Colonic mucosa (tissue), 4 donors: ENCODE measurements at places on chromosomes 16 and 17. TPM values are rescaled to one million over a fixed set of nuclear protein-coding genes. Genes with fewer than 3 reads are reported as not detected.

- no peaks in the 10 kb centered on the region for H3K4me1 ChIP-seq
- H3K27me3 ChIP-seq = no peaks in the 10 kb centered on the region
- no peak overlapping the region for H3K27ac ChIP-seq
- H3K36me3 ChIP-seq = peaks cover 2% of the 10 kb centered on the region
Measured at GRCh38 chr16:88584676-88585075, 14.5 kb downstream of the ZC3H18 start.

GRCh38 chr16:82629441-82630027 is 2.8 kb downstream of the CDH13 start:
- H3K27ac ChIP-seq = no peak overlapping the region
- H3K27me3 ChIP-seq = peaks cover 26% of the 10 kb centered on the region
- no peak overlapping the region for H3K4me3 ChIP-seq
- no peak for DNase-seq

DNA sequence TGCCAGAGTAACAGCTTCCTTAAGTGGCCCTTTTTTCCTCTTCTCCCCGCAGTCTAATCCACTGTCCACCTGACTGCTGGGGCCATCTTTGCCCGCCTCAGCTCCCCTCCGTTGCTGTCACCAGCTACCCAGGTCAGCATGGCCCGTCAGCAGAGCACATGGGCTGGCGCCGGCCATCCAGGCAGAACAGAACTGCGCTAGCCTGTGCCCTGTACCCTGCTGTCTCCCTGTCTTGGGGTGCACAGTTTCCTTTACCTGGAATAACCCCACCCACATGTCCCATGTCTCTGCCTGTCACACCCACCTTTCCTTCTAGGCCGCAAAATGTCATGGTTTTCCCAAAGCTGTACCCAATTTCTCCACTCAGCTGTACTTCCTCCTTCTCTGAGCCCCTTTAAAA is 55.7 kb downstream of the GNAO1 start:
- no peaks in the 10 kb centered on the region for H3K27me3 ChIP-seq
- H3K27ac ChIP-seq = no peak overlapping the region
- H3K36me3 ChIP-seq = no peaks in the 10 kb centered on the region
- no peak overlapping the region for H3K4me3 ChIP-seq

- no peak overlapping the region for H3K4me3 ChIP-seq
- H3K4me1 ChIP-seq = peaks cover 4% of the 10 kb centered on the region
- H3K27ac ChIP-seq = no peak overlapping the region
- H3K27me3 ChIP-seq = no peaks in the 10 kb centered on the region
Measured at GRCh38 chr17:68514831-68515635, 2.8 kb downstream of the PRKAR1A start.

The NPIPB2 gene
- total RNA-seq = 2.4 TPM
